ENCODE measurements at places on chromosomes 12 and 14.

DNA sequence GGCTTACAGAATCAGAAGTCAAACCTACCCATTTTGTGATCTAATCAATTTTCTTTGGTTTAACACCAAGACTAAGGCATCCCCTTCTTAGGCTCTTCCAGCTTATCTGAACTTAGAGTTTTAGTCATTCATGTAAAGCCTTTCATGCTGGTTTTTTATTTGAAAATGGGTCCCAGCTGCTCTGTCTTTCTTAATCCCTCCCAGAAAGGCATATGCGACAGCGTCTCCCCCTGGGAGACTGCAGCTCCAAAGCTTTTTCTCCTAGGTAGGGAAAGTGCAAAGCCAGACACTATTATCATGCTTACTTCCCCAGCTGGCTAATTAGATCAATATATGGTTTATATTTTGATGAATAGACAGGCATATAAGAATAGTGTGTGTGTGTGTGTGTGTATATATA is 96.6 kb upstream of the E2F7 start:
- no peak for DNase-seq

DNA sequence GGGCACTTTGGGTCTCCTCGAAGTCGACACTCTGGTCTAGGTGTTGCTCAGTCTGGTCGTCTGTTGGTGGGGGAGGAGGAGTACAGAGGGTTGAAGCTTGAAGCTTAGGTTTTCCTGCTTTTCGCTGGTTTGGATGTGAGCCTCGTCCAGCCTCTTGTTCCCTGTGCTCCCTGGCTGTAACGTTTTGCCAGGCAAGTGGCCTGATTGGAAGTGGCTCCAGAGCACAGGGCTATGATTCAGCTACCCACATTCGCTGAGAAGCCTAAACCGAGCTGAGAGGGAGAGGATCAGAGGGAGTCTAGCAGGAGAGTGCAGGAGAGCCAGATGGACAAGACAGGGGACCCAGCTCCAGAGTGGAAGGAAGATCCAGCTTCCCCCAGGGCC is 6.1 kb downstream of the HOXC10 start:
- peak; percentile 40 for DNase-seq

- no peak for DNase-seq
Measured at GRCh38 chr12:6632026-6632983, 3.5 kb downstream of the LPAR5 start.

DNA sequence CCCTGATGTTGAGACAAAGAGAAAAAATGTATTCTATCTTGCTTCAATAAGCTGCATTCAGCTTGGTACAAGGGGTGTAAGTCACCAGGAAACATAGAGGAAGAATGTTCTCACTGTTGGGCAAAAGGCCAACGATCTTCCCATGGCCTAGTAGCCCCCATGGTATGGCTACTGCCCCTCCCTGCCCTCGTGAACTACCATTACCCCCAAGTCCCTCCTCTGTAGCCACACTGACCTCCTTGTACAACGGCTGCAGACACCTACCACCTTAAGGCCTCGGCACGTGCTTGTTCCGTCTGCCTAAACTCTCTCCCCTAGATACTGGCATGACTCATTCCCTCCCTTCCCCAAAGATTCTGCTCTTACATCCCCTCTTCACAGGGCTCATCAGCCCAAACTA is 81.9 kb upstream of the ANO2 start:
- DNase-seq: no peak

- DNase-seq: no peak
Measured at GRCh38 chr12:9124383-9125031, 8.8 kb upstream of the A2M start.

DNA sequence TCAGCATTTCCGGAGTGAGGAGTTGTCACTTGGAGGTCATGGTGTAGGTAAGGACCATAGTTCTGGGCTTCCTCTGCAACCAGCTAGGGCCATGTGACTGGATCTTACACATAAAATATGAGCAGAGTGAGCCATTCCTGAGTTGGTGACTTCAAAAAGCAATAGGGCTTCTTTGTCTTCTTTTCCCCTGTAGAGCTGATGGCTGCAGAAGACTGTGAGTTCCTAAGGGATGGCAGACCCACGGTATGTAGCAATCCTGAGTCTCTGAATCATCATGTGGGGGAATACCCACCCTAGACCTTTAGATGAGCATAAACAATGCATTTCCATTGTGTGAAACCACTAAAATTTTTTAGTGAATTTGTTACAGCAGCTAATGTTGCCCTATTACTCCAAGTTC is 151.1 kb upstream of the TBX3 start:
- peak; percentile 8 for DNase-seq

GRCh38 chr14:22801716-22802115 is 13.5 kb downstream of the SLC7A7 start:
- DNase-seq: peak; percentile 69

DNA sequence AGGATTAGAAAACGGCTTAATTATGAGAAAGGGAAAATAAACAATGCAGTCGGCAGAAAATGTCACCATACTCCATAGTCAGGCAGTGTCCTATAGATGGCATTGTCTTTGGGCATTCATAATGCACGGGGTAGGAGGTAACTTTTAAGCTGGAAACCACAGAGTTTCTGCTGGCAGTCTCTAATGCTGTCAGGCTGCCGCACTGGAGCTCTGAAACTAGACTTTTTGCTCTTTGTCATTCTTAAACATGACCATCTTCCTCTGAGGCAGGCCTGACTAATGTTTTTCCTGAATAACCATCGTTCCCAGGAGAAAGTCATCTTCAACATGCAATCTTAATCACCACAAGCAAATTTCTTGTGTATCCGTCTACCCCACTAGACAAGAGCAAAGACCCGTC is 108.8 kb downstream of the ETNK1 start:
- DNase-seq: no peak

DNA sequence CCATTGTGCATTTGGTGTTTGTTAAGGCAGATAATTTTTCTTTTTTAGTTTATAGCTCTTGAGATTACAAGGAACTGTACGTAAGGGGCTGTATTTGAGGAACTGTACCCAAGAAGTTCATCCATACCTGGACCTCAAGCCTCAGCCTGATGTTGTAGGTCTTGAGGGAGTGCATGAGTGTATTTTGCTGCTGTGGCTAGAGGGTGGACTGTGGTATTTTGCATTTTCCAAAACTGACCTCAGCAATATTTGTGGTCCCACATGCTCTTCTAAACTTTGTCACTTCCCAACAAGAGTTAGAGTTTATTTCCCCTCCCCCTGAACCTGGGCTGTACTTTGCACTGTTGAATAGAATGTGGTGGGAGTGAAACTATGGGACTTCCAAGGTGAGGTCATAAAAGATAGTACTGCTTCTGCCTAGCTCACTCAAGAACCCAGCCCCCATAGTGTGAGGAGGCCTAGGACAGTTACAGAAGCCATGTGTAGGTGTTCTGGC is 42.2 kb upstream of the FBXO33 start:
- no peak for DNase-seq

DNA sequence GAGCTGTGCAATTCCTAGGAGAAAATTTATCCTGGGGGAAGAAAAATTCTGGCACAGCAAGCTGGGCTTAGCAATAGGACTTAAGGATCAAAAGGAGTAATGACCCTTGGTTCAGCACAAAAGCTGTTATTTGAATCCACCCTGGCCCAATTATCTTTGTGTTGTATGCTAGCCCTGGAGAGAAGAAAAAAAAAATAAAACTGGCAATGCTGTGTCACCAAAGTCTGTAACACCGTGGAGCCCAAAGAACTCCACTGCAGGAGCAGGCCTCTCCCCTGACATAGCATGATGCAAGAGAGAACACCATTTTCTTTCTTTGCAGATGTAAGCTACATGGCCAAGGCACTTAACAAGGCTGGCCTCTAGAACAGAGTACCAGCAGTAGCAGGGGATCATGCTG is 63.0 kb upstream of the ARHGAP5 start:
- no peak for DNase-seq

- DNase-seq: no peak
Measured at GRCh38 chr12:60594035-60594711, 998.3 kb downstream of the SLC16A7 start.

- no peak for DNase-seq
Measured at GRCh38 chr12:103905730-103906349, 24.4 kb upstream of the HSP90B1 start.

GRCh38 chr14:65622703-65623102 is 210.2 kb downstream of the FUT8 start:
- no peak for DNase-seq

DNA sequence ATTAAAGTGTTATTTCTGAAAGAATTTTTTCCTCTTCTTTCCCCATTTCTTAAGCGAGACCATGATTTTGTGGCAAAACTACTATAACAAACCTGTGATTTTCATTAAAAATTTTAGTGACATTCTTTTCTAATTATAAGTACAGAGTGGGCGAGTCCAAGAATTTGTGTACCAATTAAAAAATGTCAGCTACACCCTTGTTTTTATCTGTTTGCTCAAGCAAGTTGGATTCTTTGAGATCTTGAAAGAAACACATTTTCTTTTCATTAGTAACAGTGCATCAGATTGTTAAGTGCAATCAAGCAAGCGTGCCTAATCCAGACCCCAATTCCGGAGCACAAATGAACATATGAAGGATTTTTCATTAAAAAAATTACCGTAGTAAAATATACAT is 338.8 kb upstream of the DDHD1 start:
- no peak for DNase-seq

GRCh38 chr14:101559624-101560533 is 1.4 kb upstream of the DIO3 start:
- no peak for DNase-seq

DNA sequence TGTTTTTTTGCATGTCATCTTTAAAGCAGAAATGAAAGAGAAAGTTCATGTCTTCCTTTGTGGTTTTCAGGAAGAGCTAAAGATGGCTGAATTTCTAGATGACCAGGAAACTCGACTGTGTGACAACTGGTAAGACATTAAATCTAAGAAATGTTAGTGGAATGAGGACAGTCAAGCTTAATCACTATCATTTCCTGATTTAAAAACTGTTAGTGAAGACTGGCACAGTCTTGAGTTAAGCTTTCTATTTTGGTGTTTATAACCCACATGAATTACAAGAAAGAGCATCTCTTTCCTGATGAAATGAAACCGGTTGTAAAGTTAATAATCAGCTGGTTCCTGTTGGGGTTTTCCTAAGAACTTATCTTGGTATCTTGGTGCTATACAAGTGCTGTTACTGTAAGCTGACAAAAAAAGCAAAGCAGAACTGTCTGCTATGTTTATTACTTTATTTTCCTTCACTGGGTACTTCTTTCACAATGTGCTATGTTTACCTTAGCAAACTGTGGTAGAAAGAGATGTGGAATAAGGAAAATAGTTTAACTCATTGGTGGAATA is 5.2 kb downstream of the TRAFD1 start:
- DNase-seq: peak; percentile 19

DNA sequence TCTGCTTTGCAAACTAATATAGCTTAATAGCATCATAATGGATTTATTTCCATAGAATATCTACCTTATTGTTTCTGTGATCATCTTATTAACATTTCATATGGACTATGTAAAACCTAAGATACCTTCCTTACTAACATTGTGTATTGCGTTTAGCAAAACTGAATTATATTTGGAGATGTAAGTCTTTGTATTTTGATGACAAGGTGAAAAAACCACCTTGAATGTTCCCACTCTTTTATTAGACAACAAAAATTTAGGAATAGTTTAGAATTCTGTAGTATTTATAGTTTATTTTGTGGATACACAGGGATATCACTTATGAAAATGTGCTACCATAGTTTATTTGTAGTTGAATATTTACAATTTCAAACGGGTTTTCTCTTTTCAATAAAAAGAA is 32.0 kb downstream of the RASSF8 start:
- no peak for DNase-seq

DNA sequence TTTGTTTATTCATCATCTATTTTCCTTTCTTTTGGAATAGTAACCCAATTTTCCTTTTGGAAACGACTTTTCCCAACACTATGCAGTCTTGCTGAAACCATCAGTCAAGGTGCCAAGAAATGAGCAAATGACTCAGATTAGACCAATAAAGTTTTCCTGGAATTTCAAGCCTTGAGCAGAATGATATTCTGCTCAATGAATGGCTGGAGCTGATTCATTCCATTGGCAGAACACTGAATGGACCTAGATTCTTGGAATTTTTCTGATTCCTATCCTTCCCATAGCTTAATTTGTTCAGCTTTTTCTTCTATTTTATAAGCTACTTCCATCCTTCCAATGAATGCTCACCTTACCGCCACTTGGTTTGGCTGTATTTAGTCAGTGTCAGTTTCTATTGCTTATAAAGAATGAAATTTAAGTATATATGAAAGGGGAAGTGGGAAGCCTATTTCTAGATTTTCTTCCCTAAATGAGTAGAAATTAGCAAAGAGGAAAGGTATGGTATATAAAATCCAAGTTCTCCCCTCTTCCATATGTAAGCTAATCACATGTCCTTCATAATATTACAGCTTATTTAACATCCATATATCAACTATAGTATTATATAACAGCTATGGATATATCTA is 89.0 kb downstream of the C14orf39 start:
- DNase-seq: no peak

GRCh38 chr12:42887657-42888056 is 298.1 kb upstream of the PRICKLE1 start:
- DNase-seq: no peak

DNA sequence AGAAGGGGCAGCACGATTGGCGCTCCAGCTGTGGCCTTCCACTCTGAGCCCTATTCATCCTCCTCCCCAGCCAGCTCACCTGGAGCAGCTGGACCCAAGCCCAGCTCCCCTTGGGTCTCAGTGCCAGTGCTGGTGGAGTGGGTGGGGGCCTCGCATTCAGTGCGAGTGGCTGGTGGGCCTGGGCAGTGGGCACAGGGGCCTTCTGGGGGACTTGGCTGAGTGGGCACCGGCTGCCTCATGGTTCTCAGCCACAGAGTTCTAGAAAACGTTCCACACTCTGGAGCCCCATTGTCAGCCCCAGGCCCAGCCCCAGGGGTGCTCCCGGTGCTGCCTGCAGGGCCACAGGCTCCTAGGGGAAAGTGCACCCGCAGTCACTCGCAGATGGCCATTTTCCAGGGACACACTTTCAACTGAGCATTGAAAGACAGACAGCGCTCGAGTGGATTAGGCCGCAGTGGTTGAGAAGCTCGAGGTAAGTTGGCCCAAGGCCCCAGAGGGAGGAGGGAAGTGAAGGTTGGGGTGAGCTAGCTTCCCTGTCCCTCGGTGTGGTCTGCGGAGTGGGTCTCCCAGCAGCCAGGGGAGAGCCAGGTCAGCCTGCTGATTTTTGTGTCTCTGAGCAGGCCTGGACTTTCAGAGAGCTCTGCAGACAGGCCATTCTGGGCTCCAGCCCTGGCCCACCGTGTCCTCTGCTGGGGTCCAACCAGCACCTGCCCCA is 3.8 kb downstream of the CLBA1 start:
- DNase-seq: no peak

DNA sequence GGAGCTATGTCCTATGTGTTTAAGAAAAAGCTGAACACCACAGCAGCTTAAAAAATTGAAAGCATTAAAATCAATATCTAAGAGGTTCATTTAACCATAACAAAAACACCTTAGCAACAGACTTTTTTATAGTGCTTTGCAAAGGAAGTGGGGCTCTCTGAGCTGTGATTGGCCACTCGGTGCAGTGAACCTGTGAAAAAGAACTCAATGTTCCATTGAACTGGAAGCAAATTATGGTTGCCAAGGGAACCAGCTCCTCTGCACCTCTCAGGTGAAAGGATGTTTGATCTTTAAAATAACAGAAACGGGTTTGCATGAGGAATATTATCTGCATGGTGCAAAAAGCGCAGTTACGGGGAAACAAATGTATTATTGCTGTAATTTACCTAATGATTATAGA is 149.4 kb downstream of the SNAPC1 start:
- no peak for DNase-seq

All from trophoblast cell (in vitro differentiated cells and primary cell).